ENCODE measurements at places on chromosomes 2 and 18. TPM values are rescaled to one million over a fixed set of nuclear protein-coding genes. Genes with fewer than 3 reads are reported as not detected.
A peak's percentile ranks its signal among the peaks of the same experiment; 100 is the strongest.

Gene TRIM43
- not detected for total RNA-seq

Gene DNAH6
- total RNA-seq: 0.94 TPM

Gene ZNF385B
- 0.39 TPM for total RNA-seq

Gene CNDP1
- 0.35 TPM for total RNA-seq

Gene IGFBP5
- total RNA-seq: 17.6 TPM

- DNase-seq: no peak
Measured at GRCh38 chr2:145626301-145626700, 1106.4 kb upstream of the ZEB2 start.

- DNase-seq: no peak
Measured at GRCh38 chr18:70354080-70354479, 65.2 kb downstream of the SOCS6 start.

DNA sequence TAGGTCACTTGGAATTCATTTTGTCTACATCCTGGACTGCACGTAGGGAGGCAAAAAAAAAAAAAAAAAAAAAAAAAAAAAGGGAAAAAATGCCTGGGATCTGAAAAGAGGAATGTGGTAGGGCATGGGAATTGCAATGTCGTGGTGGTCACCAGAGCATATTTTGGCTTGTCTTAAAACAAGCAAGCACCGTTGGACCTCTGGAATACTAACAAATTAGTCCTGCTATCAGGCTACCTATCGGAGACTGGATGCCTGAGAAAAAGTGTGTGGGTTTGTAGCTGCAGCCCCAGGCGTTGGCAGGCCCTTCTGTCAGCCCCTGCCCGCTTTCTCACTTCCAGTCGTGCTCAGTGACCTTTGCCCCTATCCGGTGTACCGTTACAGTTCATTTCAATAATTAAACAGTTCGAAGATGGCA is 588.5 kb upstream of the ZEB2 start:
- peak; percentile 10 for DNase-seq

DNA sequence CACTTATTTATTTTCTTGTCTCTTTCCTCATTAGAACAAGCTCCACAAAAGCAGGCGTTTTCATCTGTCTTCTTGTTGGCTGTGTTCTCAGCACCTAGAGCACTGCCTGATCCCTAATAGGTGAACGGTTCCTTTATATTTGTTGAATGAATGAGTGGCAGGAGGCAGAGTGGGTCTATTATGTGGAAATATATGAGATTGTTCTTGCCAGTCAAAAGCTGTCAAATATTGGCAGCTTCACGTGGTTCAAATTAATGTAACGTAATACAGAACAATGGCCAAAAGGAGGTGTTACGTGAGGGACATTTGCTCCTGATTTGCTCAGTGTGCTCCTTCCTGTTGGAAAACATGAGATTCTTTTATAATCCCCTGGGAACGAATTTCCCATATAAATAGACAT is 8.5 kb upstream of the ARHGAP25 start:
- no peak for DNase-seq

- no peak for DNase-seq
Measured at GRCh38 chr2:137254052-137254451, 488.7 kb downstream of the THSD7B start.

DNA sequence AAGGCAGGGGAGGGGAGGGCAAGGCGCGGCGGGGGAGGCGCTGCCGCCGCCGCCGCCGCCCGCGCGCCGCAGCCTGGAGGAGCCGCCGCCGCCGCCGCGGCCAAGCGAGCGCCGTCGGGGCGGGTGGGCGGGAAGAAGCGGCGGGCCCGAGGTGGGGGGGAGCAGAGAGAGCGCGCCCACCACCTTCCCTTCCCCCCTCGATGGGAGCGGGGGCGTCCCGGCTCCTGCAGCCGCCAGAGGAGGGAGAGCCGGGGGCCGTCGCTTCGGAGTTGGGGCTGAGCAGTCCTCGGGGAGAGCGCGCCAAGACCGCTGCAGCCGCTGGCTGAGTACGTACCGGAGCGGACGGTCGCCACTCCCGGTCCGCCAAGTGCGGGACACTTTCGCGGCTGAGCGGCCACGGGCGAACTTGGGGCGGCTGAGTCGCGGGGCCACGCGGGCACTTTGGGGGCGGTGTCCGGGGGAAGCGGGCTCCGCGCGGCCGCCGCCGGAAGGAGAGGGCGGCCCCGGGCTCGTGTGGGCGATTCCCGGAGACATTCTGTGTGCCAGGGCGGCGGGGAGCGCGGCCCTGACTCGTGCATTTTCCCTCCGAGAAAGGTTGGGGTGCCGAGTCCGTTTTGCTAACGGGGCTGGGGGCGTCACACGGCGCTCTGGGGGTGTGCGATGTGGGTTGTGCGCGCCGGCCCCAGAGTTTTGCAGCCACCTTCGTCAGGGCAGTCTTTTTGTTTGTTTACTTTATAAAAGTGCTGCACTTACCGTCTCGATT is at the start of gene NAB1:
Gene NAB1 (plus strand): TSS at position 49 of the 763 bp plus-strand sequence. CDS start 10,094 bp downstream, outside the sequence.
- peak; percentile 87 for DNase-seq

DNA sequence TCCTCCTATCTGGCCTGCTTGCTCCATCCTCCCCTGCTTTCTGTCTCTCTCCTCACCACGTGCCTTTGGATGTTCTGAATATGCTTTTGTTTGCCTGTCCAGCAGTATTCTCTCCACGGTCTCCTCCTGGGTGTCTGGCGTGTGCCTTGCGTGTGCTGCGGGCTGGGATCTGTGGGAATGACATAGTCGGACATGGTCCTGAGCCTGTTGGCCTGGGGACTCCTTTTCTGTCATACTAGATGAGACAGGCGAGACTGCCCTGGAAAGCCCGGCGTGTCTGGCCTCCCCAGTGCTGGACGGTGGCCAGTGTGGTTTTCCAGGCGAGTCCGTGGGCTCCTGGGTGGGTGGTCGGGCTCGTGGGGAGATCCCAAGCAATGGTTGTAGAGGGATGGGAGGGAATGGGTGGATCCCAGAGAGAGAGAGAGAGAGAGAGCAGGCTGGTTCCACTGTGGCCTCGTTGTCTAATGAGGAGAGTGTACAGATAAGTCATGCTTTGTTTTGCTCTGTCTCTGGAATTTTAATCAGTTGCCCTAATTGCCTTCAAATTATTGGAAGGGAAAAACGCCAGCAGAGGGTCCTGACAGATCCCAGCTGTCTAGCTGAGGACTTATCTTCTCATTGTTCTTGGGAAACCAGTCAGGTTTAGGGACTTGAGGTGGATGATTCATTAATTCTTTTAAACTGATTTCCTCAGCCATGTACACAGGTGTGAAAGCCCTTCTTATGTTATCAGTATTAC is 58.3 kb downstream of the HPCAL1 start:
- no peak for DNase-seq

DNA sequence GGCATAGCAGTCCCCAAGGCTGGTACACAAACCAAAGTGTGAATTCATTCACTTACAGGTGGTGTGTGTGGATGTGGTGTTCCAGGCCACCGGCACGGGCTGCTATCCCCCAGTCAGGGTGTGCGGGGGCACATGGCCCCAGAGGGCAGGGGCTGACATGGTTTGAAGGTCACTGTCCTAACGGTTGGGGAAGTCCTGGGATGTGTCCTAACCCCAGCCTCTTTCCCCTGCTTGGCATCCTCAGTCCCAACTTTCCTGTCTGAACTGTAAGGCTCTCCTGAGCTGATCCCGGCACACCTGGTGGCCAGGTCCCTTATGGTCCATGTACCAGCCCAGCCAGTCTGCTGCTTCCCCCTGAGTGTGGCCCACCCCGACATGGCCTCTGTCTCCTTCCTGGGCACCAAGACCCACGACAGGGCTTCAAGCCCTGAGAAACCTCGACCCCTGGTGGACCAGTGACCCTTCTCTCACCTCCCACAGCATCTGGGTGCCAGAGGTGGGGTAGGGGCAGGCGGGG is 2.4 kb upstream of the TMEM185B start:
- no peak for DNase-seq

DNA sequence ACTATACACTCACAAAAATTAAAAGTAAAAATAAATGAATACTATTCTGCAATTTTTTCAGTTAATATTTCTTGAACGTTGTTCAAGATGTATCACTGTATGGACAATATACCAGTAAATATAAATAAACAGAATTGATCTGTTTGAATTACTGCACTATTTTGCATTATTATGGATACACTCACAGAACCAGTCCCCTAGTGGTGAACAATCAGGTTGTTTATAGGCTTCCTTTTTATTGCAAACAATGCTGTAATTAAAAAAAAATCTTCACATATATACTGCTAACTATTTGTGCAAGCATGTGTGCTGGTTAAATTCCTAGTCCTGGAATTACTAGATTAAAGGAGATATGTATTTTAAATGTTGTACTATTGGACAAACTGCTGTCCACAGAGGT is 306.0 kb downstream of the FBXO15 start:
- DNase-seq: no peak

DNA sequence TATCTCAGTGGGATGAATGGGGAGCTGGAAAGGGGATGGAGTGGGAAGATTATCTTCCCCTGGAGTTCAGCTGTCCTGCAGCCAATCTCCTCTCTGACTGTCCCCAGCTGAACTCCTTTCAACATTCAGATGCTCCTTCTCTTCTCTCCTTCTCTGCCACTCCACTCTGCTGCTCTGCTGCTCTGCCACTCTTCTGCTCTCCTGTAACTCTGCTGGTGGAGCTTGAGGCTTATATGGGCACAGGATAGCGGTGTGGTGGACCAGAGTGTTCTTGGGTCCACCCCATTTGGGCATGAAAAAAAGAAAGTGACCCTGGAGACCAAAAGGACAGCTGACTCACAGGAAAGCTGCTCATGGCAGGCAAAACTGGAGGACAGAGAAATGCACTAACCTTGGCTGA is 26.6 kb downstream of the FAHD2B start:
- DNase-seq: no peak

DNA sequence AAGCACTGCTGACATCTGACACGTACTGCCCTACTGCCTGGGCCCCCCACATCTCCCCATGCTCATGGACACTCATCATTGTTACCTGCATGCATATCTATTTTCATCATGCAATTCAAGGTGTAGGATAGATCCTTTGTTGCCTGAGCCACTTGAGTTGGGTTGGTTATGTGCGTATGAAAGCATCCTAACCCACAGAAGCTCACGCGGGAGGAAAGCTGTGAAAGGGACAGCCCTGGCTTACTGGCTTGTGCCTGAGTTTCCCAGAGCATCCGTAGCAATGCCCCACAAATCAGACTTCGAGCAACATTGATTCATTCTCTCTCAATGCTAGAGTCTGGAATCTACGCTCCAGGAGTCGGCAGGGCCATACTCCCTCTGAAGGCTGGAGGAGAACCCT is 285.5 kb downstream of the PHLPP1 start:
- DNase-seq: no peak
